Endodermal cell (in vitro differentiated cells): ENCODE measurements at places on chromosomes 3 and 15. TPM values are rescaled to one million over a fixed set of nuclear protein-coding genes. Genes with fewer than 3 reads are reported as not detected.

Gene GAP43
- 0.63 to 1.5 TPM (median 1.1 TPM) in 3 replicates for total RNA-seq

Gene SERINC4
- 0.16 and 0.18 TPM in 2 replicates for total RNA-seq

Gene SLC28A1
- not detected in 2 replicates for total RNA-seq

Gene TMCO5A
- total RNA-seq = not detected in 2 replicates

Gene CATSPER2
- total RNA-seq = 0.76 to 1.8 TPM (median 1.2 TPM) in 3 replicates

Gene RETNLB
- total RNA-seq = not detected in 2 replicates

- no peaks in the 10 kb centered on the region for H3K36me3 ChIP-seq
- H3K4me3 ChIP-seq = no peak overlapping the region
- peak; percentile 96 for DNase-seq
- H3K27ac ChIP-seq = no peak overlapping the region
- H3K27me3 ChIP-seq = no peaks in the 10 kb centered on the region
- H3K4me1 ChIP-seq = no peaks in the 10 kb centered on the region
Measured at GRCh38 chr3:157347577-157348303, 88.9 kb upstream of the PTX3 start.

DNA sequence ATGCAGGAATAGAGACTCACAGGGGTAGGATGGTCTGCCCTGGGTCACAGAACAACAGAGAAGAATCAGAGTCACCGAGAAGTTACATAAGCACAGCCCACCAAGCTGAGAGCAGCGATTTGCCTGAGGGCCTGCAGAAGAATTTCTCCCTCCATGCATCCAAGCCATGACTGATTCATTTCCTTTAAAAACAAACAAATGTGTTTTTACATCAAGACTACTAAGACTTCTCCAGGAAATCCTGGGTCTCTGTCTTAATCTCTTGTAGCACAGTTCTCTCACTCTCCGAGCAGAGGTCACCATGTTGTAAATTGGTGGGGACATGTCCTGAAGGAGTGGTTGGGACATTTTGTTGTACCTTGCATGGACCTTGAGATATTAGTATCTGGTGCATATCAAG, 159.8 kb downstream of the THSD4 start:
- no peaks in the 10 kb centered on the region for H3K36me3 ChIP-seq
- H3K4me3 ChIP-seq = no peak overlapping the region

DNA sequence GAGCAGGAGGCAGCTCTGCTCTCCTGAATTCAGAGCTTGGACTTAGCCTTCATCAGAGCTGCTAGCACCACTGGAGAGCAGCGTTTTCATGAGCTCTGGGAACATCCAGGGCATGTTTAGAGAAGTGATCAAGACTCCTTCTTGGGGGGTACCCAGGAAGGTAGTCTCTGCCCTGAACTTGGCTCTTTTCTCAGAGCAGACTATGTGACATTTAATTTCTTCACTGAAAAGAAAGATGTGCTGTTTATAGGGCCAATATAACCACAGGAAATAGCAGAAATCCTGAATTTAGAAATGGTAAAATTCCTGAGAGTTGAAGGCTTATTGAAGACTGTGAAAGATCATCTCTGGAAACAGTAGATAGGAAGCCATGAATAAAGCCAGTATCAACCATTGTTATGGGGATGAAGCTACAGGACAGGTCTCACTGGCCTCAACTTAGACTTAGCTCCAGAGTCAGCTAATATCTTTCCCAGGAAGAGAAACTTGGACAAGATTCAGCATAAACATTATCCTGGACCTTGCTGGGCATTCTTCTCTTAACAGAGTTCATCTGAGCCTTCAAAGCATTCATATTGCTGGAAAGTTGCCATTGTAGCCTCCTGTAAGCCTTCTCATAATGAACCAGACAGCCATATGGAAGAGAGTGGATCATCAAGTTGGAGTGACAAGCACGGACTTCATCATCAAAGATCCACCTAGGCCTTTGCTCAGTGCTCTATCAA, 386.6 kb upstream of the THBS1 start:
- H3K4me1 ChIP-seq = no peaks in the 10 kb centered on the region
- H3K4me3 ChIP-seq = no peak overlapping the region
- H3K27ac ChIP-seq = no peak overlapping the region
- no peaks in the 10 kb centered on the region for H3K27me3 ChIP-seq

DNA sequence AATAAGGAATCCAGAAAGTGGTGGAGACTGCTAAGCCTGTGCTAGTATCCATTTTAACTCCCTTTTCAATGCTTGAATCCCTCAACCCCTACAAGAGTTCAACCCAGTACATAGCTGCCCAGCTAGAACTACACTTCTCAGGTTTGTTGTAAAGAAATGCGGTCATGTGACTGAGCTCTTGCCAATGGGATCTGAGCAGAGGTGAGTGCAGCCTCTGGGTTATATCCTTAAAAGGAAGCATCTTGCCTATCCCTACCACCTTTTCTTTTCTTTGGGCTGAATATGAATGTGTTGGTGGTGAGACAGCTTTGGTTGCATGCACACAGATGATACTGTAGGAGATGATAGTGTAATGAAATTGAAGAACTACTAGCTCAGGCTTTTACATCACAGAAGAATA, 139.7 kb downstream of the CADPS start:
- H3K36me3 ChIP-seq = no peaks in the 10 kb centered on the region
- no peaks in the 10 kb centered on the region for H3K27me3 ChIP-seq
- no peaks in the 10 kb centered on the region for H3K4me1 ChIP-seq
- no peak overlapping the region for H3K27ac ChIP-seq
- DNase-seq = no peak
- H3K4me3 ChIP-seq = no peak overlapping the region

DNA sequence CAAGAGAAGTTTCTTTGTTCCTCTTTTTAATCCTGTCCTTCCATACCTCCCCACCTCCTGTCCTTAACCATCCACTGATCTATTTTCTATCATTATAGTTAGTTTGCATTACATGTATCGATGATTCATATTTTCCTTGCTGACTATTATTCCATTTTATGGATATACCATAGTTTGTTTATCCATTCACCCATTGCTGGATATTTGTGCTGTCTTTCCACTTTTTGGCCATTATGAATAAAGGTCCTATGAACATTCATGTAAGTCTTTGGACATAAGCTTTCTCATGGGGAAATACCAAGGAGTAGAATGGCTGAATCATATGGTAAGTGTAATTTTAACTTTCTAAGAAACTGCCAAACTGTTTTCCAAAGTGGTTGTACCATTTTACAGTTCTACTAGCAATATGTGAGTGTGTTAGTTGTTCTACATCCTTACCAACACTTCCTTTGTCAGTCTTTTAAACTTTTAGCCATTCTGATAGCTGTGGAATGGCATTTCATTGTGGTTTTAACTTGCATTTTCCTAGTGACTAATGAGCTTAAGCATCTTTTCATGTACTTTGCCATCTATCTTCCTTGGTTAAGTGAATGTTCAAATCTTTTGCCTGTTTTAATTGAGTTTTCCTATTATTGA, 11.7 kb downstream of the ATP6V1A start:
- H3K4me3 ChIP-seq = no peak overlapping the region
- no peak overlapping the region for H3K27ac ChIP-seq
- H3K4me1 ChIP-seq = no peaks in the 10 kb centered on the region
- H3K36me3 ChIP-seq = no peaks in the 10 kb centered on the region
- DNase-seq = no peak
- H3K27me3 ChIP-seq = no peaks in the 10 kb centered on the region

DNA sequence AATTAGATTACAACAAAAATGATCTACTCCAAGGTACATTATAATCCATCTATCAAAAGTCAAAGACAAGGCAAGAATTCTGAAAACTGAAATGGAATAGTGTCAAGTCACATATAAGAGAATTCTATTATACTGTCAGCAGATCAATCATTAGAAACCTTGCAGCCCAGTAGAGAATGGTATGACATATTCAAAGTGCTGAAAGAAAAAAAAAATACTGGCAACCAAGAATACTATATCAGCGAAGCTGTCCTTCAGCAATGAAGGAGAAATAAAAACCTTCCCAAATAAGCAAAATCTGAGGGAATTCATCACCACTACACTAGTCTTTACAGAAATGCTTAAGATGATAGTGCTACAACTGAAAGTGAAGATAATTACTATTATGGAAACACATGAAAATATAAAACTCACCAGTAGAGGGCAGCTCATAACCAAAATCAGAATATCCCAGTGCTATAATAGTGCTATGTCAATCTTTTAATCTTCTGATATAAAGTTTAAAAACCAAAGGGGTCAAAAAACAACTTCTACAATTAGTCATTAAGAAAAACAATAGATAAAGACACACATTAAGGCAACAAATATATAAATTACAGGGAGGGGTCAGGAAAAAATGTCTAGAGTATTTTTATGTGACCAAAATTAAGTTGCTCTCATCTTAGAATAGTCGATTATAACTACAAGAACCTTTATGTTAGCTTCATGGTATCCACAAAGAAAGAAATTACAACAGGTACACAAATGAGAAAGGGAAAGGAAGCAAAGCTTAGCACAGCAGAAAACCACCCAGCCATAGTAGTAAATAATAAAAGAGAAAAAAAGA, 190.7 kb upstream of the CNTN6 start:
- H3K36me3 ChIP-seq = no peaks in the 10 kb centered on the region
- no peak for DNase-seq
- H3K27ac ChIP-seq = no peak overlapping the region
- no peak overlapping the region for H3K4me3 ChIP-seq
- H3K27me3 ChIP-seq = no peaks in the 10 kb centered on the region

GRCh38 chr3:71360180-71360579, 223.3 kb downstream of the FOXP1 start:
- no peaks in the 10 kb centered on the region for H3K4me1 ChIP-seq
- H3K4me3 ChIP-seq = no peak overlapping the region
- no peaks in the 10 kb centered on the region for H3K36me3 ChIP-seq
- H3K27ac ChIP-seq = no peak overlapping the region

DNA sequence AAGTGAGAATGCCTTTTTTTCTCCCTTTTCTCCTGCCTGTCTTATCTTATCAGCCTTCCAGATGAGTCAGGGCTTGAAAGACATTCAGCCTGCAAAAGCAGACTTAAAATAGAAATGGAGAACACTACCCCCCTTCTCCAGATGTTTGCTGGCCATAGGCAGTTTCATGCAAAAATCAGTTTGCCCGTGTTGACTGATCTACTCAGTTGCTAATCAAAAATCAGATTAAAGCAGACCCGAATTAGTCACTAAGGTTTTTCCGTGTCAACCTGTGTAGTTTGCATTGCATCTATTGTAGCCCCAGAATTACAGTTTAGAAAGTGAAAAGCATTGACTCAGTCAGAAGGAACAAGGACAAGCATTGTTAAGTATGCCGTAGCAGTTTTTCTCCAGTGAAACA, 56.2 kb downstream of the IL5RA start:
- no peak for DNase-seq
- H3K36me3 ChIP-seq = no peaks in the 10 kb centered on the region
- H3K4me1 ChIP-seq = peaks cover 14% of the 10 kb centered on the region
- H3K27me3 ChIP-seq = no peaks in the 10 kb centered on the region
- H3K27ac ChIP-seq = no peak overlapping the region
- H3K4me3 ChIP-seq = peak overlapping the region; percentile 44

DNA sequence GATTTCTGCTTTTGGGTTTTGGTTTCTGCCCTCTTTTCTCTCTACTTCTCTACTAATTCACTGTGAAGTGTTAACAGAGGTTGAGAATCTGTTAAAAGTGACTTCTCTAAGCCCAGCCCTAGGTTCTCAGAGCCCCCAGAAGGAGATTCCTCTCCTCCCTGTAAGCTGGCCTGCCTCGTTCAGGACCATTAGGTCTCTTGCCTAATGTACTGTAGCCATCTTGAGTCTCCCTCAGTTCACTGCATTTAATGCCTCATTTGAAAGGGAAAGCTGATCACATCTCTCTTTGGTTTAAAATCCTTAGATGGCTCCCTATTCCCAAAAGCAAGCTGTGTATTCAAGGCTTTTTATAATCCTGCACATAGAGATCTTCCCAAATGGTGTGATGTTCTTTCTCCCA, 16.3 kb downstream of the RTP1 start:
- no peak for DNase-seq
- H3K27ac ChIP-seq = no peak overlapping the region
- H3K4me3 ChIP-seq = no peak overlapping the region

GRCh38 chr3:72258361-72259141, 473.6 kb upstream of the PROK2 start:
- H3K4me1 ChIP-seq = no peaks in the 10 kb centered on the region
- H3K36me3 ChIP-seq = no peaks in the 10 kb centered on the region
- peak; percentile 50 for DNase-seq
- H3K27ac ChIP-seq = peak overlapping the region; percentile 66

GRCh38 chr3:113555138-113555537, 22.8 kb downstream of the SIDT1 start:
- H3K27ac ChIP-seq = no peak overlapping the region
- H3K4me3 ChIP-seq = no peak overlapping the region
- no peak for DNase-seq
- no peaks in the 10 kb centered on the region for H3K27me3 ChIP-seq
- no peaks in the 10 kb centered on the region for H3K4me1 ChIP-seq

DNA sequence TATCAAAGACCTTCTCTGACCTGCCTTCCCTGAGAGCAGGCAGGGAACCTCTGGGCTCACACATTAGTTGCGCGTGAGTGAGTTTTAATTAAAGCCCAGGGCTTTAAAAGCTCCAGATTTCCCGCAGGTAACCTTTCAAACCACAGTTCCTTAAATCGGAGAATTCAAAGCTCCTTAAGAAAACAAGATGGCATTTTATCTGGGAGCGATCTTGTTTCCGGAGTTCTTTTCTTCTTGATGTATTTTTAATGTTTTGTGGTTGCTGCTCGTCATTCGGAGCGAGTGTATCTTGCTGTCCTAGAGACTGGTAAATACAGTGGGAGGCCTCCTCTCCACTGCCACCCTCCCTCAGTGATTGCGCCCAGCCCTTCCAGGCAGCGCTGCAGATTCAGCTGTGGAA, 284.3 kb downstream of the CLSTN2 start:
- H3K4me3 ChIP-seq = no peak overlapping the region
- no peak overlapping the region for H3K27ac ChIP-seq
- peaks cover 14% of the 10 kb centered on the region for H3K4me1 ChIP-seq
- no peak for DNase-seq
- H3K36me3 ChIP-seq = no peaks in the 10 kb centered on the region

DNA sequence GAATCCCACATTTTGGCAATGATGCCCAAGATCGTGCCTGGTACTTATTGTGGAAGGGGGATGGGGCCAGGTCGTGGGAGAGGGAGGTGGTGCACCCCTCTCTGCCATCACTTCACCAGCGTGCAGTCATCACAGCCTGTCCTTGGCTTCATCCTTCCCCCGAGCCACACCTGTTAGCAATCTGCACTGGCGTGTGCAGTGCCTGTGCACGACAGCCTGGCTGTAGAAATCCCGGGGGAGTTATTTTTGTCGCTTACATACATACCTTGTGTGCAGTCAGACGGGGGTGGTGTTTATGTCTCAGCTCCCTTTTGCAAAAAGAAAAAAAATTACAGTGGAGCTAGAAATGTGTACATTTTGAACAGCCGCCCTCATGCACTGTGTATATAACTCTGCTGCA, 216.0 kb downstream of the TLE3 start:
- H3K36me3 ChIP-seq = no peaks in the 10 kb centered on the region
- no peak overlapping the region for H3K27ac ChIP-seq
- H3K4me1 ChIP-seq = peaks cover 13% of the 10 kb centered on the region
- no peak for DNase-seq
- no peaks in the 10 kb centered on the region for H3K27me3 ChIP-seq
